Gastroesophageal sphincter (tissue), 4 donors: ENCODE measurements at places on chromosomes 11 and 22. TPM values are rescaled to one million over a fixed set of nuclear protein-coding genes. Genes with fewer than 3 reads are reported as not detected.

DNA sequence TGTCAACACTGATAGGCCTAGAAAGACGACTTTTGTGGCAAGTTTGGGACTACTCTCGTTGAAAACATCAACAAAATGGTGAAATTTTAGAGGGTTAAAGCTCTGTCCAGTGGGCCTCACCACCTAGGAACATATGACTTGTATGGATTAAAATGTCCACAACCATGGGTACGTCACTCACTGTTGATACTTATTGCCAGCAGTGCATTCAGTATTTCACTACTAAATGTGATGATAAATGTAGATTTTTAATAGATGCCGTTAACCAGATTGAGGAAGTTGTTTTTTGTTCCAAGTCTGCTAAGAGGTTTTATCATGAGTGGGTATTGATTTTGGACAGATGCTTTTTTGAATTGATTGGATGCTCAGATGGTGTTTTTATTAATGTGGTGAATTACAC lies 33.7 kb downstream of the POLD3 start:
- ATAC-seq, result no peak

The MYO7A gene
- total RNA-seq, result 11.8 TPM

GRCh38 chr22:23875801-23876200 lies 18.1 kb downstream of the SLC2A11 start:
- no peak for ATAC-seq

- ATAC-seq, result no peak
These were observed 606 bp downstream of the DRG1 start for GRCh38 chr22:31400023-31400397.

DNA sequence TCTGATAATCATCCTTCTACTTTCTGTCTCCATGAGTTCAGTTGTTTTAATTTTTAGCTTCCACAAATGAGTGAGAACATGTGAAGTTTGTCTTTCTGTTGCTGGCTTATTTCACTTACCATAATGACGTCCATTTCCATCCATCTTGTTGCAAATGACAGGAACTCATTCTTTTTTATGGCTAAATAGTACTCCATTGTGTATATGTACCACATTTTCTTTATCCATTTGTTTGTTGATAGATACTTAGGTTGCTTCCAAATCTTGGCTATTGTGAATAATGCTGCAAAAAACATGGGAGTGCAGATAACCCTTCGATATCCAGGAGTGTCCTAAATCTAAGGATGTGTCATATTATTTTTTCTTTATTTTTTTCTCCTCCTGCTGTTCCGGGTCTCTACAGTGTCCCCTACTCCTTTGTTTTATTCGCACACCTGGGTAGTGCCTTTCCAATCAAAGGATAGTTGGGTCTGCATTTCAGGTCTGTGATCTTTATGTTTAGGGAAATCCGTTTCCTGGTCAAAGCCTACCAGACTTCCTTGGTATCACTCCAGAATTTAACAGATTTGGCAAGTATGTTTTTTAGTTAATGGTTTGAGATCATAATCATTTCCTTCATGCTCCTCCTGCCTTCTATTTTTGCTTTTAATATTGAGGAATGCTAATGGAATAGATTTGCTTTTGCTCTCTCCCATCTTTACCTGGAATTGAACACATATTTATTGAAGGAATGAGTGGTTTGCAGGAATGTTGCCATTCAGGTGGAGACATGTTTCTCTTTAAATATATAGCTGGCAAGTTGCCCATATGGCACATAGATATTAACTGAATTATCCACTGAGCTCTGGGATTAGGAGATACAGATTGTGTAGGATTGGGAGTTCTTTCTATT lies 53.7 kb downstream of the ARHGEF12 start:
- ATAC-seq, result no peak

DNA sequence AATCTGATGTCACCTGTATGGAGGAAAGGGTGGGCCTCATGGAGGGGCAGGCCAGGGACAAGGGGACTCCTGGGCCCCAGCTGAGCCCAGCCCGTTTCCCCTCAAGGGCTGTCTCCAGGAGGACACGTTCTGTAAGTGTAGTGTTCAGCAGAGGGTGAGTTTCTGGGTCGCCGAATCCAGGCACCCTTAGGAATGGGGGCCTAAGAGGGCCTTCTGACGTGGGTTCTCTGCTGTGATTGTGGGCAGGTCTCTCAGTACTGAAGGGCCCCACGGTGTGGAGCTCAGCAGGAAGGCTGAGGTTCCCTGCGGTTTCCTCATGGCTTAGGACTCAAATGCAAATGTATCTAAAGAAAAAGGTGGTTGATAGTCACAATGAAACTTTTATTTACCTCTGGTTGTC lies 6.5 kb downstream of the PTDSS2 start:
- ATAC-seq, result no peak

- ATAC-seq, result no peak
These were observed 894.8 kb downstream of the TBC1D22A start for GRCh38 chr22:47657224-47657623.

GRCh38 chr11:19553683-19554333 lies 158.8 kb upstream of the NAV2 start:
- peak; percentile 68 for ATAC-seq

The SYT9 gene
- total RNA-seq, result 0.13 TPM

The C1QTNF4 gene
- 2.3 TPM for total RNA-seq

DNA sequence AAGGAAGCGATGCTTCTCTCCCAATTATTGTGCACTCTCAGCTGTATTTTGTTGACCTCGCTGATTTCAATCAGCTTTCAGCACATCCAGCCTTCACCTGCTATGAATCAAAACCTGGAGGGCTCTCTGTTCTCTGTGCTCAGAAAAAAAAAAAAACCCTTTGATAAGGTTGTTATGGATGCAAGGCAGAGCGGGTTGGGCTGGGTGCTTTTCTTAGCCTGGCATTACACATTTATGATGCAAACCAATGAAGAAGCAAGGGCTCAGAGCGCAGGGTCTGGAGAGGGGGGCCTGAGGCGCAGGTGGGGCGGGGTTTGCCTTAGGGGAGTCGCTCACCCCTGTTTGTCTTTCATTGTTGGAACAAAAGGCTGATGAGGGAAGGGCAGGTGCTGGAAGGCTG lies 86.0 kb upstream of the CADM1 start:
- ATAC-seq, result no peak

DNA sequence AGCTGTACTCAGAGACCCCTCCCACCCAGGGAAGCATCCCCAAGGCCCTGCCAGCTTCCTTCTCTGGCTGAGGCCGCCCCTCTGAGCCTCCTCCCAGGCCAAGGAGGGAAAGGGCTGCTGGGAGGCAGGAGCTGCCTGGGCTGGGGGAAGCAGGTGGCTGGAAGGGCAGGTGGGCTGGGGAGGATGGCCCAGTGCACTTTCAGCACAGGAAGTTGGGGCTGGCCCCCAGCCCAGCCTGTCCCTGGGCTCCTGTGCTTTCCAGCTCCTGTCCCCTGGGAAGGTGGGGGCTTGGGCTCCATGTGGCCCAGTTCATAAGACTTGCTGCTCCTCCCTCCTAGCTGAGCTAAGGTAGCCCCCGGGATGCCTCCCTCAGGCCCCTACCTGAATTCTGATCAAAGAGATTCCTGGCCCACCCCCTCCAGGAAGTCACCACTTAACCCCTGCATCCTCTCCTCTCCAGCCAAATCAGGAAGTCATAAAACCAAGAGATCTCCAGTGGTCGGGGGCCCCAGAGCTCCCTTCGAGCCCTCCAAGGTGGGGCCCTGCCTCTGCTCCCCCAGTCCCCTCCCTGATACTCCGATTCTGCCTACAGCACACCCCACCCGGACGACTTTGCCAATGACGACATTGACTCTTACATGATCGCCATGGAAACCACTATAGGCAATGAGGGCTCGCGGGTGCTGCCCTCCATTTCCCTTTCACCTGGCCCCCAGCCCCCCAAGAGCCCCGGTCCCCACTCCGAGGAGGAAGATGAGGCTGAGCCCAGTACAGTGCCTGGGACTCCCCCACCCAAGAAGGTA lies 4.9 kb downstream of the PPP1CA start:
- no peak for ATAC-seq

GRCh38 chr22:49229483-49230193 lies 598.0 kb downstream of the BRD1 start:
- ATAC-seq, result no peak

- ATAC-seq, result no peak
These were observed 171.3 kb downstream of the GRIK4 start for GRCh38 chr11:120682866-120683265.

- no peak for ATAC-seq
These were observed 87.7 kb downstream of the CDKN1C start for GRCh38 chr11:2797741-2798361.
